Naive thymus-derived CD8-positive, alpha-beta T cell (primary cell): ENCODE measurements at places on chromosomes 6 and 20.

DNA sequence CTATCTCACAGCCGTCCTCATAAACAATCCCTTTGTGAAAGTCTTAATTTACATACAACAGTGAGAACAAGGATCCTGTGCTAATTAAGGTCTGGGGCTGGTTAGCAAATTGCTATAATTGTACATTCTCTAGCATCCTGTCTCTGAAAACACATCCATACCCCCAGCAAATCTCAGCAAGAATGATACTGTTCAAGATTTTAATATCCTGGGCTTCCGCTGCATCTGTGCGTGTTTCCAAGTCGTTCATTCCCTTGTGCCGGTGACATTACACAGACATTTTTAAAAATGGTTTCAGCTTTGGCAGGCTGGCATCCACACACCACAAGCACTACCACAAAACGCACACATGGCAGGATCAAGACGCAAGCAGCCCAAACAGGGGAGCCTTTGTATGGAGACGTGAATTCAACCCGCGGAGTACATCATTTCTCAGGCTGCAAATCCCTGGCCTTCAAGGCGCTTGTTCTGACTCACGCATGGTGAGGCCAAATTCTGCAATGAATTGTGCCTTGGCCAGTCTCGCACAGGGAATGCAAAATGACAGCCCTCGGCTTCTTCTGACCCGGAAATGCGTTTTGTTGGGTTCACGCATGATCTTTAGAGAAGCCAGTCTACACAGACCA is 20.3 kb downstream of the ZMYND8 start:
- H3K27ac ChIP-seq: peak overlapping the region; percentile 68
- H3K4me1 ChIP-seq: peaks cover 61% of the 10 kb centered on the region
- no peak for DNase-seq
- H3K4me3 ChIP-seq: peak overlapping the region; percentile 16

DNA sequence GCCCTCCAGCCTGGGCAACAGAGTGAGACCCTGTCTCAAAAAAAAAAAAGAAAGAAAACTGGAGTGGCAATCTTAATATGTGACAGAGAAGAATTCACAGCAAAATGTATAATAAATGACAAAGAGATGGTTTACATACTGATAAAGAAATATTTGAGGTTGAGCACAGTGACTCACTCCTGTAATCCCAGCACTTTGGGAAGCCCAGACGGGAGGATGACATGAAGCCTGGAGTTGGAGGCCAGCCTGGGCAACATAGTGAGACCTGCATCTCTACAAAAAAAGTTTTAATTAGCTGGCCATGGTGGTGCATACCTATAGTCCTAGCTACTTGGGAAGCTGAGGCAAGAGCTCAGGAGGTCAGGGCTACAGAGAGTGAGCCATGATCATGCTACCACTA is 12.4 kb upstream of the DEFB118 start:
- no peak overlapping the region for H3K27ac ChIP-seq
- H3K36me3 ChIP-seq: no peaks in the 10 kb centered on the region
- H3K4me3 ChIP-seq: no peak overlapping the region
- H3K4me1 ChIP-seq: no peaks in the 10 kb centered on the region

- H3K4me3 ChIP-seq: no peak overlapping the region
- H3K36me3 ChIP-seq: no peaks in the 10 kb centered on the region
- no peaks in the 10 kb centered on the region for H3K4me1 ChIP-seq
- H3K27ac ChIP-seq: no peak overlapping the region
- DNase-seq: no peak
- H3K27me3 ChIP-seq: no peaks in the 10 kb centered on the region
Observed at GRCh38 chr20:13060327-13060726, 51.6 kb downstream of the SPTLC3 start.

GRCh38 chr6:134938896-134939295 is 11.0 kb downstream of the ALDH8A1 start:
- no peak overlapping the region for H3K27ac ChIP-seq
- no peaks in the 10 kb centered on the region for H3K27me3 ChIP-seq
- no peak overlapping the region for H3K4me3 ChIP-seq
- H3K36me3 ChIP-seq: no peaks in the 10 kb centered on the region

DNA sequence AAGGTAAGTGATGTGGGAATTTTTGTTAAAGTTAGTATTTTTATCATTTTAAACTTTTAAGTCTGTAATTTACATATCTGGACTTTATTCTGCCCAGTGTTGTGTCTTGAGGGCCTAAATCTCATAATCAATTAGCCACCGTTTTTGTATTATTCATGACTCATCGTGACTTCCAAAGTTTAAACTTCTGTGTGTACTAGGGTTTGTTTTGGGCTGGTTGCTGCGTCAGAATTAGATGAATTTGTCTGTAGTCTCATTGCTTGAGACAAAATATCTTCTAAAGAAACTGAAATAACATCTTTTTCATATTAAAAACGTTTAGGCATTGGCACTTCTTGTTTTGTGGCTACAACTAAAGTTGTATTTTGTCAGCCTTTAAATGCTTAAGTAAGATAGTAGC is 41.3 kb downstream of the CDYL start:
- peaks cover 80% of the 10 kb centered on the region for H3K4me1 ChIP-seq
- no peak for DNase-seq
- peaks cover 2% of the 10 kb centered on the region for H3K36me3 ChIP-seq

DNA sequence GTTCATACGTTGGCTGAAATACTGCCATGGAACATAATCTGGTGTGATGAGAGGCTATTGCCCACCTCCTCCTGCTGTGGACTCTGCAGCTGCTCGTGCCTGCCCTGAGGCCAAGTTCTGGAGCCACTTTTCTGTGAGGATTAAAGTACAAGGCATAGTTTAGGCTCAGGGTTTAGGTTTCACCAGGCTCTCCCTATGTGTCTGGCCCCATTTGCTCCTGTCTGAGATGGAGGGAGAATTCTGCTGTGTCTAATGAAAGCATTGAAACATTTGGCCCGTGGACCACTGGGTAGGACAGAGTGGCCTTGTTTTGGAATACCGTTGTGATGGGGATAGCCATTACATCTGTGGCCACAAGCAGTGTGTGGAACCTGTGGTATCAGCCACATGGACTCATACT is 5.9 kb downstream of the WRNIP1 start:
- no peaks in the 10 kb centered on the region for H3K27me3 ChIP-seq
- peaks cover 84% of the 10 kb centered on the region for H3K4me1 ChIP-seq
- no peak for DNase-seq
- no peak overlapping the region for H3K4me3 ChIP-seq

GRCh38 chr6:1426416-1426815 is 37.0 kb downstream of the FOXF2 start:
- peaks cover 20% of the 10 kb centered on the region for H3K27me3 ChIP-seq
- no peaks in the 10 kb centered on the region for H3K36me3 ChIP-seq
- peaks cover 2% of the 10 kb centered on the region for H3K4me1 ChIP-seq
- H3K27ac ChIP-seq: no peak overlapping the region
- no peak overlapping the region for H3K4me3 ChIP-seq

DNA sequence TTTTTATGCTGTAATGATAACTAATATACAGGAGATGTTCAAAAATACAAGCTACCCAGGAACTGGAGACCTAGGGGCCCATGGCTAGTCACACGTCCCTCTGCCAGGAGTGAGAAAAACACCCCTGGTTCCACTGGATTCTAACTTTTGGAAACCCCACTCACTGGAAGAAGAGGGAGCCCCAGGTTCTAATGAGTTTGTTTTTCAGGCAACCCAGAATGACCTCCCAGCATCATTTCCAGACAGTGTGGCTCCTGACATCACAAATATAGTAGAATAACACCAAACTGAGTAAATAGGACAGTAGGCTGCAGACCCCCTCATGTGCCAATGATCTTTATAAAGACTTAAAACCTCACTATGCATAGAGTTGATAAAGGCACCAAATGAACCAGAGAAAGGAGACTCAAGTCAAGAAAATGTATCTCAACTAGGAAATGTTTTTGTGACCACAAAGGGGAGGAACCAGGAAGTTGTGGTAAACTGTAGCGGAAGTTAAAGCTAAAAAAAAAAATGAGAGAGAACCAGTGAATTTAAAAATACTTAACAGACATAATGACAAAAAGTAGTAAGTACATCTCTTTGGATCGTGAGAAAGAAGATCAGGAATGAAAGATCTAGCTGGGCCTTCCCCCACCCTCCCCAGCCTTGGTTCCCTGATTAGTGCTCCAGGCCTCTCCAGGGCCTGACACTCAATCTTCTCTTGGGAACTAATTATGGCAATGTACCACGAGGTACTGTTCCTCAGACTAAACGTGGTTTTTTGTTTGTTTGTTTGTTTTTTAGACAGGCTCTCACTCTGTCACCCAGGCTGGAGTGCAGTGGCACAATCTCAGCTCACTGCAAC is 19.8 kb downstream of the HLA-E start:
- peak overlapping the region; percentile 92 for H3K27ac ChIP-seq
- peak overlapping the region; percentile 70 for H3K4me3 ChIP-seq
- no peaks in the 10 kb centered on the region for H3K27me3 ChIP-seq
- no peak for DNase-seq
- H3K4me1 ChIP-seq: peaks cover 73% of the 10 kb centered on the region
- H3K36me3 ChIP-seq: no peaks in the 10 kb centered on the region

GRCh38 chr20:37362821-37363220 is 16.9 kb downstream of the SRC start:
- no peak overlapping the region for H3K4me3 ChIP-seq
- no peaks in the 10 kb centered on the region for H3K27me3 ChIP-seq
- DNase-seq: no peak
- no peaks in the 10 kb centered on the region for H3K36me3 ChIP-seq
- H3K27ac ChIP-seq: no peak overlapping the region

DNA sequence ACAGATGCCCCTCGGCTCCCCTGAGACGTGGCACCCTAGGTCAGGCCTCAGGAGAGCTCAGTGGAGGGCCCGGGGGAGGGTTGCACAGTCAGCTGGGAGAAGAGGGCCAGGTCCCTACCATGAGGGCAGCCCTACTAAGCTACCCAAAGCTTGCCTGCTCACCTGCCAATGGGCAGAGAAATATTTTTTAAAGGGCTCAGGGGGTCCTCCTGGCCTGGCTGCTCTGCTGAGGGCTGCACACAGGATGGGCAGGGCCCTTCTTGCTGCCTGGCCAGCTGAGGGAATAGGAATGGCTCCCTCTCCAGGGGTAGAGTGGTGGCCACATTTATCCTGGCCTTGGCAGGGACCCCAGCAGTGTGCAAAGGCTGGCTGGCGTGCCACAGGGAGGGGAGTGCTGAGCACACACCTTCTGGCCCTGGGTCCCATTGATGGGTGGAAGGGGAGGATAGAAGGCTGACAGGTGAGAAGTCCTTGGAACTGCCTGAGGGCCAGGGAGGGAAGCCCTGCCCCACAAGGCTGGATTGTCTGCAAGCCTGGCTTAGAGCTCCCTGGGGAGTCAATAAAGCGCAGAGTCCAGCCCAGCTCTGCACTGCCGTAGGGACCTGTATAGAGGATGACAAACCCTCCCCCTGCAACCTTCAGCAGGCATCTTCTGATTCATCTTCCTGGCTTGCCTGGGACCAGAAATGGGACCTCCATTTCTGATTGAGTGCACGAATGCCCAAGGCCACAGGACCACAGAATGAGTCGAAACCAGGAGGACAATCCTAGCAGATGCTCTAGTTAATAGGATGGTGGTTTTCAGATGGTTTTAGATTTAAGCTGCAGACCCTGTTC is 62.1 kb downstream of the NOL4L start:
- DNase-seq: no peak
- H3K36me3 ChIP-seq: no peaks in the 10 kb centered on the region
- peaks cover 79% of the 10 kb centered on the region for H3K4me1 ChIP-seq
- H3K27me3 ChIP-seq: no peaks in the 10 kb centered on the region
- H3K4me3 ChIP-seq: peak overlapping the region; percentile 43

GRCh38 chr20:10542442-10542841 is 107.3 kb downstream of the SLX4IP start:
- DNase-seq: no peak
- no peak overlapping the region for H3K27ac ChIP-seq
- H3K27me3 ChIP-seq: no peaks in the 10 kb centered on the region
- peaks cover 3% of the 10 kb centered on the region for H3K36me3 ChIP-seq

- peaks cover 22% of the 10 kb centered on the region for H3K36me3 ChIP-seq
- H3K4me3 ChIP-seq: no peak overlapping the region
- H3K4me1 ChIP-seq: peaks cover 23% of the 10 kb centered on the region
- no peaks in the 10 kb centered on the region for H3K27me3 ChIP-seq
- H3K27ac ChIP-seq: peak overlapping the region; percentile 7
Observed at GRCh38 chr6:111173946-111174345, 86.6 kb downstream of the SLC16A10 start.

- DNase-seq: no peak
- no peaks in the 10 kb centered on the region for H3K36me3 ChIP-seq
- no peaks in the 10 kb centered on the region for H3K27me3 ChIP-seq
- H3K4me1 ChIP-seq: no peaks in the 10 kb centered on the region
Observed at GRCh38 chr6:84651583-84651982, 112.8 kb downstream of the TBX18 start.

DNA sequence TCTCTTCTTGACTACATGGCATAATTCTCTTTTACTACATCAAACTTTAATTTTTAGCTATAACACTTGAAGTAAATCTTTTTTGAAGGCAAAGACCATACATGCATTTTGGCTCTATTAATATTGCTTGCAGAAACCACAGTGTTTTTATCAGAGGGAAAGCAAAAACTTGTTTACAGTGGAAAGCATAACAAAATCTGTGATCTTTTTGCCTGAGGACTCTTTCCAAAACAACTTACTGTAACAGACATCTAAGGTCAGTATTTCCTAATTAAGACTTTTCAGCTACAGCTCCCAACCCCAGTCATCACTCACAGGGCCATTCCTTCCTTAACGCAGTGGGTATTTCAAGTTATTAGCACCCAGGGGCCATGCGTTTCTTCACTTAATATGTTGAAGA is 274.7 kb downstream of the CDKAL1 start:
- no peak overlapping the region for H3K27ac ChIP-seq
- peaks cover 52% of the 10 kb centered on the region for H3K36me3 ChIP-seq
- DNase-seq: no peak

DNA sequence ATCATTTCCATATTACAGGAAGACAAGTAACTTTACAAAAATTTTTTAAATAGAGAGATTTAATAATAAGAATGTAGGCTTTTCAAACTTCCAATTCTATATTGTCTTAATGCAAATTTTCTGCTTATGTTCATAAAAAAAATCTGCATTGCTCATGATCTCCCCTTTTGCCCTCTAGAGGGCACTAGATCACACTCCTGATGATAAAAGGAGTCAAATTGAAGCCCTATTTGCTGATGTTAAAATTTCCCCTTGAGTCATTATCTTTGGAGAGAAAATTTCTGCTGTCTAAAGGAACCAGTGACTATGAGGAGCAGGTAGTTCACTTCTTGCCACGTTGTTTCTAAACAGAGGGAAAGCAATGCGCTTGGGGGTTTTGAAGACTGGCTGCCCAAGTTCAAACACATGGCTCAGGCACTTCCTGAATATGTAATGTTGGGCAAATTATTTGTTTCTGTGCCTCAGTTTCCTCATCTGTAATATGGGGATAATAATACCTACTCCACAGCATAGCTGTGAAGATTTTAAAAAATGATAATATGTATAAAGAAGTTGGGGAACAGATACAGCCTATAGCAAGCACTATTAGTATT is 874.2 kb downstream of the TFAP2A start:
- H3K36me3 ChIP-seq: no peaks in the 10 kb centered on the region
- H3K4me3 ChIP-seq: no peak overlapping the region
- H3K27me3 ChIP-seq: peaks cover 2% of the 10 kb centered on the region
- no peak overlapping the region for H3K27ac ChIP-seq
